Stimulated activated CD8-positive, alpha-beta memory T cell treated with anti-CD3 and anti-CD28 coated beads, Interleukin-4, amount 100 ng/mL, for 1 hour (primary cell): ENCODE measurements at places on chromosomes 12 and 14.

DNA sequence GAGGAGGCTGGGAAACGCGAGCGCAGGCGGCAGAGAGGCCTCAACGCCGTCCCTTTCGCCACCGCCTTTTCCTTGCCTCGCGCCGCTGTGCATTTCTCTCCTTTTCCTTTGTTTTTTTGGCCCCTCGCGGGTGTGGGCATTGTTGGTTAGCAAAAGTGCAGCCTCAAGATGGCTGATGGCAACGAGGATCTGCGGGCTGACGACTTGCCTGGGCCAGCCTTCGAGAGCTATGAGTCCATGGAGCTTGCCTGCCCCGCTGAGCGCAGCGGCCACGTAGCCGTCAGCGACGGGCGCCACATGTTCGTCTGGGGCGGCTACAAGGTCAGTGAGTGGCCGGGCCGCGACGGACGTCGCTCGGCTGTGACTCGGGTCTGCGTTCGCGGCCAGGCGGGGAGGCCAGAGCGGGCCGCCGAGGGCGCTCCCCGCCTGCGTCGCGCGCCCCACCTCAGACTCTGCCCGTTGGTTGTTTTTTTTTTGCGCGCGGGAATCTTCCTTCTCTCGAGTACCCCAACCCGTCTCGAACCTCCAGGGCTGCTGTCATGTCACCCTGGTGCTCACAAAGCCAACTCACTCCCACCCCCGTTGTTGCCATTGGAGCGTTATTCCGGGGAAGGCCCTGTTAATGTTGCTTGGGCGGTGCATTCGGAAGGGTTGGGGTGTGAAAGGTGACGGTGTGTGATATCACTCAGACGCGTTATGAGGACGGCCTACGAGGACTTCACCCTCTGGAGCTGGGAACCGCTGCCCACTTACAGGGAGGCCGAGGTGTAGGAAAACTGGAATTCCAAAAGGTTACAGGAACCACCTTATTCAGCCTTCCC, 558 bp downstream of the KLHDC2 start:
- peak; percentile 29 for DNase-seq

GRCh38 chr14:75274050-75274898, 4.4 kb upstream of the FOS start:
- no peak for DNase-seq

DNA sequence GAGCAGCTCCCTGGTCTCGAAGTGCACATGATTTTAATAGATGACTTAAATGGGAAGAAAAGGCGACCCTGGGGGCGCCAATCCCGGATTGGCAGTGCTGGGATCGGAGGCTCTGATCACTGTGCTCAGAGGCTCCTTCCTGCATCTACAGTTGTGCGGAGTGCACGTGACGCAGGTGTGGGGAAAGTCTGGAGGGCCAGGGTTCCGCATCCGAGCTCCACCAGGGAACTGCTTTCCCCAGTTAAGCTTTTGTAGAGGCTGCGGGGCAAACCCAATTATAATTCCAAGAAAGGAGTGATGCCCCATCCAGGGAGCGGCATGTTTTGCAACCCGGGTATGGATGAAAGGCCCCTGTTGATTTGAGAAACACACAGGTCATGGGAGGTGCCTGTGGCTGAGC, 36.5 kb downstream of the ELK3 start:
- DNase-seq = no peak

GRCh38 chr14:81766321-81766915, 232.8 kb upstream of the SEL1L start:
- no peak for DNase-seq

DNA sequence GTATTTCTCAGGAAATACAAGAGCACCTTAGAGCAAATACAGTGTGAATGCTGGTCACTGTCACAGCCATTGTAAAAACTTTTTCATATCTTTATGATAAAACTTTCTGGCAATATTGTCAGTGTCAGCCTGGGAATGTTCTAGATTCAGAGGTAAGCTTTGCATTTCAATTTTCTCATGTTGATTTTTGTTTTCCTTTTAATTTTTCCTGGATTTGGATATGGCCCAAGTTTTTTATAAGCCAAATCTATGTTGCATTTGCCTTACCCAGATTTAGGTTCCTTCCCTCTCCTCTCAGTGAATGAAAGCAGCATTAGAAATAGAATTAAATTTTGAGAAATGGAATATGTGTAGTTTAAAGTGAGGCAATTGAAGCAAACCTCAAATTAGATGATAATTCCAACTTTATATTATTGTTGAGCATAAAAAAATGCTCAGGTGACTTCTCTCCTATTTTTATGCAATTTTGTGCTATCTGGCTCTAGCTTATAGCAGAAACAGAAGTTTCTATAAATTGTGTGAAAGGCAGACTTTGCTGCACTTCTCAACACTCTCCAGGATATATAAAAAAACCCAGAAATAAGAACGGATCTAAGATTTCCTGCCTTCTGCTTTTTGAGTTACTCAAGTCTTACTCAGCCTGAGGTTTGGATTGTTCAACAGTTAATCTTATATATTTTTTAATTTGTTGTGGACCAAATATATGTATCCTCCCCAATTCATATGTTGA, 368.2 kb upstream of the PRICKLE1 start:
- no peak for DNase-seq

- no peak for DNase-seq
Measured at GRCh38 chr14:72679536-72680151, 214.3 kb downstream of the DPF3 start.
